ENCODE measurements at places on chromosomes 12 and 14. TPM values are rescaled to one million over a fixed set of nuclear protein-coding genes. Genes with fewer than 3 reads are reported as not detected.

Gene ERP27
- polyA plus RNA-seq: not detected

Gene CCDC197
- polyA plus RNA-seq: not detected

Gene KCNJ8
- polyA plus RNA-seq: 0.79 TPM

Gene SOAT2
- polyA plus RNA-seq: 0.21 TPM

Gene ACACB
- polyA plus RNA-seq: 6.4 TPM

Gene REP15
- 0.41 TPM for polyA plus RNA-seq

Gene SELPLG
- polyA plus RNA-seq: 0.65 TPM

Gene STON2
- polyA plus RNA-seq: 0.59 TPM

Gene JPH4
- not detected for polyA plus RNA-seq

GRCh38 chr14:105853907-105854599 lies 327.7 kb downstream of the TMEM121 start:
- DNase-seq: no peak

DNA sequence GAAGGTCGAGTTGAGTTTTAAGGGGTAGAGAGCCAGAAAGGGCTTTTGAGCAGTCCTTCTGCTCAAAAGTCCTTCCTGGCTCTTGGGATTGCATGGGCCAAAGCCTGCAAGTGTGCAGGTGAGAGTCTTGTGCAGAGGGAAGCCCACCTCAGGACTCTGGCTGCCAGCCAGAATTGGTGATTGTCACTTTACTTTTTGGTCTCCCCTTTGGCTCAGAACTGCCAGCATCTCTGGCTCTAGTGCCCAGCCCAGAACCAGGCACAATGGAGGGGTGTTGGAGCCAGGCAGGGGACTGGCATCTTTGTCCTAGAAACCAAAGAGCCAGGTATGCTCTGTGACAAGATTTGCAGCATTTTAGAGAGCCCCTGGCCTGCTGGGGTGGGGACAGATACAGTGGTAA lies 23.5 kb downstream of the FAM222A start:
- DNase-seq: no peak

- no peak for DNase-seq
Observed at GRCh38 chr12:19002216-19002615, 127.3 kb upstream of the PLEKHA5 start.

DNA sequence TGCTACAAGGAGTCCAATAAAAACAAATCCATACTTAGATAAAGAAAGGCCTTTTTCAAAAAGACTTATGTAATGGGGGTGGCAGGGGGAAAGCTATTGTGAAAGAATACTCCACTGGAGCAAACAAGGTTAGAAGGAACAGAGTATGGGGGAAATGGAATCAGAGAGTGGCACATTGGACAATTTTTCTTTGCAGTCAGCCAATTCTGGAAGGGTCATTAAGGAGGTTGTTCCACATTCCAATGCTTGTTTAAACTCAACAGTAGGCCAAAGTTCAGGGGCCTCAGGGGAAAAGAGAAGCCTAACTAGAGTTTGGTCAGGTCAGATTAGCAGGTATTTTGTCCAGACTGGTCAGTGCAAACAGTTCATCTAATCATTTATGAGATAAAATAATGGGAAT lies 105.2 kb upstream of the RESF1 start:
- DNase-seq: no peak

- no peak for DNase-seq
Observed at GRCh38 chr12:30155001-30155730, 371.4 kb upstream of the TMTC1 start.

DNA sequence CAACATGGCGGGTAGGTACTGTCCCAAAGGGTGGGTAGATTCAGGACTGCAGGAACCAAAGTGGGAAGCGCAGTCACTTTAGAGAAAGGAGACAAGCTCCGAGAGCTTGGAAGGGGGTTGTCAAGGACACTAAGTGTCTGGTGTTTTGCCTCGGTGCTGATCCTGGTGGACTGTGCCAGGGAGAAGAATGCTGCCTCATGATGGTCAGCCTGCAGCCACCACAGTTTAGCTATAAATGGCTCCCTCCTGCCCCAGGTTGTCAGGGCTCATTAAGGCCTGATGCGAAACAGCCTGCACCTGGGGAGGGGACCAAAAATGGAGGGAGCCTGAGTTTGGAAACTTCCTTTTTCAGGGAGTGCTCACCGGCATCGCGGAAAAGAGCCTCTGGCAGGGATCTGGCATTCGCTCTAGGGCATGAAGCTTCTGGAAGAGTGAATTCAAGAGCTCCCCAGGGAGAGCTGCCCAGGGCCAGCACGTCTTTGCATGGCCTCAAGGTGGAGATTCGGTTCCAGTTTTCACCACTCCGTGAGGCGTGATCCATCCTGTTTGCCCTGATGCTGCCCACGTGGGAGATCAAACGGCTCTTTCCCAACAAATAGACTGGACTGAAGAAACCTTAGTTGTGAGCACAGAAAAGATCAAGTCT lies 164.0 kb downstream of the FOXN3 start:
- DNase-seq: peak; percentile 11

DNA sequence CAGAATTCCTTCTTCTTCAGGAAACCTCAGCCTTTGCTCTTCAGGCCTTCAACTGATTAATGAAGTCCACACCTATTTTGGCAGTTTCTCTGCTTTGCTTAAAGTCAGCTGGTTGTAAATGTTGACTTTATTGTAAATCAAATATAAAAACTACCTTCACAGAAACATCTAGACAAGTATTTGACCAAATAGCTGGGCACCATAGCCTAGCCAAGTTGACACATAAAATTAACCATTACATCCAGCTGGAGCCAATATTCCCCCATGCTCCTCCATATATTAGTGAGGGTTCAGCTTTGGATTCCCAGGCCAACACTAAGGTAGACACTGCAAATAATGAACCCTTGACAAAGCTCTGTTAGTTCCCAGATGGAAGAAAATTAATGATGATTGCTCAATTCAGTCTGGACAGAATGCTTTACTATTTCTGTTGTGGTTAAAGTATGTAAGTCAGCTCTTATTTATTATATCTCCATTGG lies 125.5 kb downstream of the ZFP36L1 start:
- no peak for DNase-seq

- no peak for DNase-seq
Observed at GRCh38 chr12:26335651-26336050, 140.3 kb downstream of the SSPN start.

DNA sequence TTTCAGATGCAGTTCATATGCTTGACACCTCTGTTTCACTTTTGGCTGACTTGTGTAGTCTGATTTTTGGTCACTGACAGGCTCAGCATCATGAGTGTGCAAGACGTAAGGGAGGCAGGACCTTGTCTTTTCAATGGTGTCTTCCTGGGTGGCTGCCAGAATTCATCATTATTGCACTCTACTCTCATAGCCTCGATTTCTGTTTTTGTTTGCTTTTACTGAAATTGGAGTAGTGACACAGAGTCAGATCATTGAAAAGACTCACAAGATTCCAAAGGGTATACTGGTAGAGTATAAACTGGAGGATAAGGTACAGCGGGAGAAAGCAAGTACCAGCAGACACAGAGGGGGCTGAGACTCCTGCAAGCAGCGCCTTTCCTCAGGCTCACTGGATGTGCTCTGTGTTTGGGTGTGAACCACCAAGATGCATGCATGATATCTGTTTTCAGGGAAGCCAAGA lies 126.3 kb upstream of the FGD4 start:
- no peak for DNase-seq

GRCh38 chr14:75711796-75712211 lies 50.8 kb downstream of the TTLL5 start:
- peak; percentile 68 for DNase-seq

DNA sequence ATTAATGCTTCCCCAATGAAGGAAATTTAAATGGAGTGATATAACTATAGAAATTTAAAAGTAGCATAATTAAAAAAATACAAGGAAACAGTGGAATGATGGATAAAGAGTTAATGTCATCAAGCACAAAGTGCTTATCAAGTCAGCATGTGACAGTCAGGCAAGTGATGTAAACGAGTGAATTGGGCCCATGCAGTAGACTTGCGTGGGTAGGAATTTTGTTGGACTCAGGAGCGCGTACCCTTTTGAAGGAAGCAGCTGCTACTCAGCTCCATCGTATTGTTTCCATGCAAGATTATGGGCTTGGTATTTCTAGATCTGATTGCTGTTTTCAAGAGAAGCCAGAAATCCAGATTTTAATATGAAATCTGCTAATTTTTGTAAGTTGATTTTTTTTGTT lies 4.4 kb upstream of the DYRK4 start:
- DNase-seq: no peak

DNA sequence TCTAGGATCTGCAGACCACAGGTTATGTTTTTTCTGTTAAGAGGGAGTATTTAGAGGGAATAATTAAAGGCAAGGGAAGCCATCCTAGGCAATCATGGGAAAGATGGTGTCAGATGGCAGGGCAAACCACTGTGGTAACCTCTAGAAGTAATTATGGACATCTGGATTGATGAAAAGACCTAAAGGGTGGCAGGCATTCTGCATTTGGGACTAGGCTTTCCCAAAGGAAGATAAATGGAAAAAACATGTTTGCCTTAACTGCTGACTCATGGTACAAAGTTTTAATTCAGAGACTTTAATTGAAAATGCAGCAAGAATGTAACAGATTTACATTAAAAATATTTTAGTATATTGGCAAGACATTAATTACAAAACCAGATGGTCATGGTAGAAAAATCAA lies 88.1 kb downstream of the TMEM30B start:
- DNase-seq: no peak

DNA sequence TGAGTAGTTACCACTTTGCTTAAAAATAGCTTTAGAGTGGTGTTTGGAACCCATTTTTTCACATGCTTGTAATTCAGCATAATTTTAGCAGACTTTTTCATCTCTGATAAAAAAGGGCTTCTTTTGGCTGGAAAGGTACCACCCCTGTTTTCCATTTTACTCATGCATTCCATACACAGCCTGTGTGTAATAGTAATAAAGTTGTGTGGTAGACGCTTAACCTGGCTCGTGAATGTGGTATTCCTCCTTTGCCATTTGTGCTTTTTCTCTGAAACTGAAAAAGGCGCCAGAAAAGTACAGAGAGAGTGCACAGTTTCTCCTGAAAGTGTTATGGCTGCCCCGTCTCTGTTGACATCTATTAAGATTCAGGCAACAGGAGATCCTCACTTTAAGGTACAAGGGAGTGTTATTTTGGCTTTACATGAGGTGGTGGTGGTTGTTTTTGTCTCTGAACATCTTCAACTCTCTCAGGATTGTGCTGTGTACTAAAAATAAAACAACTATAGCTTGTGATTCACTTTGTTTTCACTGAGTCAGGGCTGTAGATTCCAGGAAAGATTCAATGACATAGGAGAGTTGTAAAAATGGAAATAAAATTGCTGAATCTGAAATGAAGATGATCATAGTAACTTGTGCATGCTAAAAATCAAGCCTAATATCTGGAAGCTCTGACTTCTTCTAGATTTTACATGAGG lies 45.6 kb upstream of the MIS18BP1 start:
- DNase-seq: no peak

DNA sequence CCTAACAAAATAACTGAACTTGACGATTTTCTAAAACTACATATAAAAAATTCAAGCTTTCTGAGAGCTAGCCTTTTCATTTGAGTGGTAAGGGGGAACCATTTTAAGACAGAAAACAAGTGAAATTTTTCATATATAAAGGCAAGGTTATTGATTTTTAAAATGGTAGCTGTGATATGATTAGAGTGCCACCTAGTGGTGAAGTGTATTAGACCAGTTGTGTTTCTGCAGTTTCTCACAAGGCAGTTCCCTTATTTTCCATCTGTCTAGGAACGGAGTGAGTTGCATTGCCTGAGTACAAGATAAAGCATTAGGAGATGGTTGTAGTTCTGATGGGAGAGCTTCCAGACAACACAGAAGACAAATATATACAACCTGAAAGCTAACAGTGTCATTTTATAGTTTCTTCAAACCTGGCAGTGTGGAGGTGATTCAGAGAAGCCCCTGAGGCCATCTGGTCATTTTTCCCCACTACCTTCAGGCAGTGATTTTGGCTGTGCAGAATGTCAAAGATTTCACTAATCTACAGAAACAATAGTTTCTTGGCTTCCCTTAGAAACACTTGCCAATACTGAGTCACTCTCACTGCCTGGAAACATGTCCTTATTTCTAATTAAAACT lies 180.8 kb downstream of the C12orf50 start:
- DNase-seq: peak; percentile 21

GRCh38 chr14:90275458-90275814 lies 19.1 kb downstream of the PSMC1 start:
- DNase-seq: no peak

GRCh38 chr12:49916129-49916919 lies 12.6 kb upstream of the FAIM2 start:
- DNase-seq: no peak

- DNase-seq: no peak
Observed at GRCh38 chr12:95614390-95614982, 63.2 kb upstream of the USP44 start.

DNA sequence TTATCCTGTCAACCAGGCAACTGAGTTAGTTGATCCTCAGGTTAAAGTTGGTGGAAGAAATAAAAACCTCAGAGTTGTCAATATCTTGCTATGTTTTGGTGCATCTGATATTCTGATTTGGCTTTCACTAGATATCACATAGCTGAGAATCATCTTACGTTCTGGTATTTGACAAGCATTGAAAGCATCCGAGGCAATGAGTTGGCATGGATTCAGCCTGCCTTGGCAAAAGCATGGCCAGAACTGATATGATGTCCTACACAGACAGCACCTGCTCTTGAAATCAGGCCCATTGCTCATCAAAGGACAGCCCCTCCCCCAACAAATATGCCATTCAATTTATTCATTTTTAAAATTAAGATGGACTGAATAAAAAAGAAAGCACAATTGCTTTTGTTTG lies 320.7 kb upstream of the ATP2B1 start:
- DNase-seq: no peak

GRCh38 chr14:74922752-74923401 lies at the start of gene RPS6KL1:
Gene RPS6KL1, minus strand, starts transcription at chr14:74923260. Its CDS starts 1,719 bp downstream, at chr14:74921541.
- DNase-seq: peak; percentile 80

- no peak for DNase-seq
Observed at GRCh38 chr14:51726166-51726899, 74.6 kb downstream of the FRMD6 start.

DNA sequence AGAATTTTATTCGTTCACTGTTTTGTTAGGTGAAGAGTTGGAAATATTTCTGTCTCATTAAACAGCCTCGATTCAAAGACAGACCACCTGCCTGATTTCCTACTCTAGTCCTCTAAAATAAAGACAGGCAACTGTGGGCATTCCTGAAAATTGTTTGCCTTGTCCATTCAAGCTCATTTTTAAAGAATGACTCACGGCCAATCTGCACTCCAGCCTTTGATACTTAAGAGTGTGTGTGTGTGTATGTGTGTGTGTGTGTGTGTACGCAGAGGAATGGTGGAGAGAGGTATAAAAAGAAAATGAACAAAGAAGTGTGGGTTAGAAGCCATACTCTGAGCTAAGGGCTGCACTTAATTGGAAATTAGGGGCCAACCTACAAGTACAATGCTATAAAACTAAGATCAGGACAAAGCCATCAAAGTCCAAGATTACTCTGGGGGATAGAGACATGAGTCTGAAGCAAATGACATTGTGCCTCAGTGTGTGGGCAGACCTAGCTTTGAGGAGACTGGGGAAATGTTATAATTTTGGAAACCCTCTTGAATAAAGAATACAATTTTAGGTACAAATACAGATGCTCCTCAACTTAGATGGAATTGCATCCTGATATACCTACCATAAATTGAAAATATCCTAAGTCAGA lies 45.6 kb upstream of the SOCS2 start:
- DNase-seq: peak; percentile 28
